CD4-positive, alpha-beta T cell treated with Interleukin-6 for 4 hours (primary cell): ENCODE measurements at places on chromosomes 7 and 10.

DNA sequence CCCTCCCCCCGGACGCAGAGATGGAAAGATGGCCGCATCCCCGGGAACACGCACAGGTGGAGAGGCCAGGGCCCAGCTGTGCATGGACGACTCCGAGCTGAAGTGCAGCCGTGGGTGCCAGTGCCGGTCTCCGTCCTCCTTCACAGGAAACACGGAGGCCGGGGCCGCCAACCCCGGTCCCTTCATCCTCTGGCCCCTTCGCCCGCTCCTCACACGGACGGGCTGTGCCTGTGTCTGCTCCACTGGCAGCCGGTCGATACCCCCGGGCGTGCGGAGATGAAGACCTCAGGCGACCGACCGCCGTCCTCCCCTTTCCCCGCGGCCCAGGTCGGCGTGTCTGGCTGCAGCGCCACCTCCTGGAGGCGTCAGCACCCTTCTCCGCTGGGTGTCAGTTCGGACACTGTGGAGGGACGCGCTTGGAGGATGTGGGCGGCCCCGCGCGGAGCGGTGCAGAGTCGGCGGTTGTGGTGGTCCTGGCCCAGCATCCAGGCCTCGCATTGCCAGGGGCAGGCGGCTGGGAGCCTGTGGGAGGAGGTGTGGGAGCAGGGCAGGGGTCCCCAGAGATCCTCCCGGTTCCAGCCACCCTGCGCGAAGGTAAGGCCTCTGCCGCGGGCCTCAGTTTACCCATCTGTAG, 9.9 kb downstream of the ZNF511 start:
- DNase-seq = peak; percentile 77

DNA sequence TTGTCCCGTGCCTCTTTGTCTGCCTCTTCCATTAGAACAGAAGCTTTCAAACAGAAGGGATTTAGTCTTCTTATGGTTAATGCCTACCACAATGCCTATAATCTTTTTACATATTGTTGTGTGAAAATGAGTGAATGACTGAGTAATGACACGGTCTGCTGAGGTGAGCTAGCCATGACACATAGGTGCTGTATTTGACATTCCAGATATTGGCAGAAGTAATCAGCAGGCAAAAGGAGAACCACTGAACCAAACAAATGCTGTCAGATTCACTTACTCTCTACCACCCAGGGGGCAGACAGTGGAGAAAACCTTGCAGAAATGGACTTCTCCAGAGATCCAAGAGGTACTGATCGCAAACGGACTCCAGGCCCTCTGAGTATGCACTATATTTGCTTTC, 377.2 kb upstream of the VWC2 start:
- DNase-seq = no peak

GRCh38 chr7:129212596-129212995, 12.2 kb upstream of the AHCYL2 start:
- DNase-seq = no peak

DNA sequence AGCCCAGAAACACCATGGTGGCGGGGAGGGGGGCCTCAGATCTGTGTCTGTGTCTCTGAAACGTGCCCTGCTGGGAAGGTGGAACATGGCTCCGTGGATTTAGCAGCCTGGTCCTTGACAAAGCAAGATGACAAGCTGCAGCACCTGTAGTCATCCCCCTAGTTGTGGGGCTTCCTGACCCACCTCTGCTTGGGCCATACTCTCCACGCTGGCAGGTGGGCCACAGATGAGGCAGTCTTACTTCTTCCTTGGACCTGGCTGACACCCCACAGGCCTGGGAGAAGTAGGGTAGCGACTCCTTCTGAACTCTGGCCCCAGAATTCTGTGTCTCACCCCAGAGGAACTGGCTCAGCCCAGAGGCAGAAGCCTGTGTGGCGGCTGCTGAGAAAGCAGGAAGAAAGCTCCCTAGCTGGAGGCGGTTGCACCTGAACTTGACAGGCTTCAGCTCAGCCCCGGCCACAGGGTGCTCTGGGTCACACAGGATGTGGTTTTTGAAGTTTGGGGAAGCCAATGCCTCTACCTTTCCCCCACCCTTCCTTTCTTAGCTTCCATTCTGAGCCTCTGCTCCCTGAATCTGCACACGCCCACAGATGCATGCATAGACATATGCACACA, 113.9 kb downstream of the ABLIM1 start:
- DNase-seq = peak; percentile 88

- no peak for DNase-seq
These were observed 10.4 kb downstream of the HTR7 start for GRCh38 chr10:90847436-90847835.

DNA sequence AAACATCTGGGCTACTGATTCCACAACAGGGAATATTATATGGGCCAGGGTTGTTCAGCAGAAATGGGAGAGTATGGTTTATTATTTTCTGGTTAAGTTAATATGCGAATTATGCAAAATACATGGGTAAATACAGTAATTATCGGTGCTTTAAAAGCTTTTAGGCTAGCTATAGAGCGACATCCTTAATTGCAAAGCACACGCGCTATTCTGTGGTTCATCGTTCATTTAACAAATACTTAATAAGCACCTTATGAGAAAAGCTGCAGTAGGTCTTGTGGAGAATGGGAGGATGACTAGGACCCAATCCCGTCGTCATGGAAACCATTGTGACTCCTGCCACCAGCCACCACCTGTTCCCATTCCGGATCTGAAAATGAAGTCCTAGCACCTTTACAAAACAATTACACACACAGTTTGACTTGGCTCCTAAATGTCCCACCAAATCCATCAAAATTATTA, 623 bp upstream of the CEP41 start:
- no peak for DNase-seq
